GM19239 (cell line): ENCODE measurements at places on chromosomes 11 and 22.

GRCh38 chr22:46069521-46070214 lies 80.7 kb upstream of the PPARA start:
- DNase-seq: no peak

DNA sequence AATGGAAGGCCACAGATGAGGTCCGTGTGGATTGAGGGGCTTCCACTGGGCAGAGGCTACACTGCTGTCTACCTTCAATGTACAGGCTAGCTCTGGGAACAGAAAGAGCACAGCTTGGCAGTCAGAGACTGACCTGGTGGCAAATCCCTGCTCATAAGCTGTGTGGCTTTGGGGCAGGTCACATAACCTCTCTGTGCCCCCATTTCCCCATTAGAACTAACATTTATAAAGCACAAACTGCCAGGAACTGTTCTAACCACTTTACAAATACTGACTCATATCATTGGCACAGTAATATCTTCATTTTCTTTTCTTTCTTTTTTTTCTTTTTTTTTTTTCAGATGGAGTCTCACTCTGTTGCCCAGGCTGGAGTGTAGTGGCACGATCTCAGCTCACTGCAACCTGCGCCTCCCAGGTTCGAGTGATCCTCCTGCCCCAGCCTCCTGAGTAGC lies 3.1 kb downstream of the FOSL1 start:
- no peak for DNase-seq

GRCh38 chr22:38731703-38732161 lies 24.1 kb downstream of the SUN2 start:
- no peak for DNase-seq

GRCh38 chr11:65781962-65782815 lies 1.4 kb upstream of the AP5B1 start:
- DNase-seq: no peak

DNA sequence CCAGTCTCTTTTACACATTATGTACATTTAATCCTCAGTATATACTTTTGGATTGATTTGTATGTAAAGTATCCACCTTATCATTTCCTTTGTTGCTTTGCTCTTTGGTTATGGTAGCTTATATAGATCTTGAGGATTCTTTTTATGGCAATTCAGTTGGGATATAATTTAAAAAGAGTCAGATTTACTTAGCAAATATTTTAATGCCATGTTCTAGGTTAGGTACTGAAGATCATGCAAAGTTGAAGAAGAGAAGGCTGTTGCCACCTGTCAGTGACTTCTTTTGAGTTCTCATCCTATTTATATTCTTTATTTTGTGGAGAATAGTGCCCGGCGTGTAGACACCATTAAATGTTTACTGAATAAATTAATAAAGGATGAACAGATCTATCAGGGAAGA lies 279.7 kb downstream of the TMEM135 start:
- DNase-seq: no peak

GRCh38 chr11:64015510-64015909 lies 20.2 kb upstream of the FLRT1 start:
- DNase-seq: no peak

- DNase-seq: no peak
Observed at GRCh38 chr11:73750228-73750627, 10.6 kb downstream of the RAB6A start.

DNA sequence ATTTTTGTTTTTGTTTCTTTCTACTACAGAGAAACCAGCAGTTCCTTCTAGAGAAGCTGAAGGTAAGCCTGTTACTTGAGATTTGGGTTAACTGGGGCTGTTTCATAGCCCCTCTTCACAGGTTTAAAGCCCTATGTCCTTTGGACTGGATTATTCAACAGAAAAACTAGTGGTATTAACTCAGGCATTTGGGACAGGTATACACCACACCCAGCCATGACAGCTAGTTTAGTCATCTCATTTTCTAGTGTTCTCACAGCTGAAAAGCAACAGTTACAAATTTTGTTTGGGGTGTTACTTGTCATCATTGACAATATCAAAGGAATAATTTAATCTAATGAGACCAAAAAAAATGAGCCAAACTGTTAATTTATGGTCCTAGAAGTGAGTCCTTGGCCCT lies 14.0 kb downstream of the LAYN start:
- DNase-seq: no peak

DNA sequence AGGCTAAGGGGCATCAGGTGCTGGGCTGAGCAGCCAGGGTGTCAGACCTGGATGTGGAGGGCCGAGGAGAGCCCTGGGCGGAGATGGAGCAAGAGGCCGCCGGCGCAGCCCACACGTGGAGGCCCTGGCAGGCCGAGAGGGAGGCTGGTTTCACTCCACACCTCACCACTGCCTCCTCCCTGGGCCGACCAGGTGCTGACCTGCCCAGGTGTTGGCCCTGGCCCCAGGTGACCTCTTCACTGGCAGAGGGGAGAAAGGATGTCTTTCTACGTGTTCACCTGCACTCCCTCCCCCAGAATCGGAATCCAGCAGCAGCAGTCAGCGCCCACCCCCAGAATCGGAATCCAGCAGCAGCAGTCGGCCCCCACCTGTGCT lies 781 bp downstream of the ANO9 start:
- DNase-seq: no peak

DNA sequence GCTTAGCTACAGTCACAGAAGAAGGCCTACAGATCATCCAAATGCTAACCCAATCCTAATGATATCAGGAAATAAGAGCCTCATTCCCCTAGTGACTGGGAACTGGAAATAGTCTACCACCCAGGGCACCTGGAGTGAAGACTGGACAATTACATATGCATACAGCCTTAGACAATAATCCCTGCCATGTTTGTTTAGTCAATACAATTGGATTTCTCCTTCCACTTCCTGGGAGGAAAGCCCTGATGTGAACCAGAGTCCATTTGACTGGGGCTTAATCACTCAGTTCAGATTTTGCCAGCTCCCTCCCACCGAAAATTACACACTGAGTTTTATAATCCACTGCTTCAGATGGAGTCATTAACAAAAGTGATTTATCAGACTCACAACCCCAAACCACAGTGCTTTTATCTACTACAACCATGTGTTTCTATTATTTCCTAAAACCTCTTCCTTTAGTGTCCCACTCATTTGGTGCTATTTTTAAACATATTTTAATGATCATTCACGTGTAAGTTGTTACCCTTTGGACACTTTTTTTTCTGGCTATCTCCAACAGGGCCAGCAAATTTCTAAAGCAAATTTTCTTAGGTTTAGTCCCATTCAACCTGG lies 29.9 kb downstream of the CWF19L2 start:
- no peak for DNase-seq

- no peak for DNase-seq
Observed at GRCh38 chr11:64563966-64564365, 27.1 kb upstream of the SLC22A12 start.

DNA sequence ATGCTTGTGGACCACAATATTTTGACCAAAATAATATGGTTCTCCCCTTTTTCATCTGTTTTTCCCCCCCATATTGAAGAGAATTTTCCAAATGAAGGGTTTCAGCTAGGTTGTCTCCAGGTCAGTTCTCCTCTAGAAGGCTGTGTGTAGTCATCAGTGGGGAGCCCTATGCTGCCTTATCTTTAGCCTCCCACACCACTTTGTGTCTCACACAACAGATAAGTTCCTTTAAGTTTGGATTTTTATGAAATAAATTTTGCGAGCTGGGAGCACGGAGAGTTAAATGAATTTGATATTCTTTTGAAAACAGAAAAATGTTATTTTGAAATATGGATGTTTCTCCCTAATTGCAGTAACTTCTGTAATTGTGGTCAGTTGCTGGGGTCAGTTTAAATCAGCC lies 28.9 kb downstream of the PAX6 start:
- no peak for DNase-seq
